Activated CD4-positive, CD25-positive, alpha-beta regulatory T cell treated with anti-CD3 and anti-CD28 coated beads, Interleukin-2, amount 50 U/mL, for 72 hours (primary cell): ENCODE measurements at places on chromosomes 7 and 10.
A peak's percentile ranks its signal among the peaks of the same experiment; 100 is the strongest.

GRCh38 chr10:22228167-22228938, 10.5 kb upstream of the EBLN1 start:
- DNase-seq = no peak

GRCh38 chr7:35258868-35259522, 5.1 kb upstream of the TBX20 start:
- DNase-seq = no peak

- no peak for DNase-seq
Measured at GRCh38 chr7:106619213-106619612, 41.7 kb downstream of the CCDC71L start.

GRCh38 chr10:129375171-129375570, 91.9 kb upstream of the MGMT start:
- DNase-seq = no peak

GRCh38 chr7:90751595-90751994, 155.5 kb downstream of the CDK14 start:
- no peak for DNase-seq

GRCh38 chr10:128576943-128577670, 450.9 kb upstream of the MKI67 start:
- DNase-seq = no peak

- no peak for DNase-seq
Measured at GRCh38 chr10:93272884-93273675, 199.4 kb downstream of the CYP26A1 start.

GRCh38 chr7:45873355-45873754, 473 bp upstream of the CCDC201 start:
- DNase-seq = no peak

- no peak for DNase-seq
Measured at GRCh38 chr7:129671266-129671665, 59.7 kb downstream of the NRF1 start.

DNA sequence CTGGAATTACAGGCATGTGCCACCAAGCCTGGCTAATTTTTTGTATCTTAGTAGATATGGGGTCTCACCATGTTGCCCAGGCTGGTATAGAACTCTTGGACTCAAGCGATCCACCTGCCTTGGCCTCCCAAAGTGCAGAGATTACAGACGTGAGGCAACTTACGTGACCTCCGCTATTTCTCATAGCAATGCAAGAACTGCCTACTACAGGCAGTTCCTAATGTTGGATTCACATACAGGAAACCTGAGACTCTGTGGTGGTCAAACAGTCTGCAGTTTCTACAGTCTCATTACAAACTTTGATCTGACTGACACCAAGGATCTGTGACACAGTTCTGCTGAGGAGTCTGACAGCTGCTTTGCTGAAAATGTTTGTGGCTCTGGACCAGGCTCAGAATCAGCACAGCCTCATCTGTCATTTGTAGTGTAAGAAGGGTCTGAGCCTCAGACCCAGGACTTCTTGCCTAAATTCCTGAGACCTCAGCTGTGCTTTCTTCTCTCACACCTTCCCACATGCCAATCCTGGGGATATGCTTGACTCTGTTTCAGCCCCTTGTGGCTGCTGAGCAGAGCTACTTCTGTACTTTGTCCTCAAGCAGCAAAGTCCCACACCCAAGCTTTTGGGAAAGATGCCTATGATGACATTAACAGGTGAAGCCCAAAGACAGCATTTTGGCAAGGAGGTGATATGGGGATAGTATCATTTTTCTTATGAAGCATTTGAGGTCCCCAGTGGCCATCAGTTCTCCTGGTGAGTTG, 48.0 kb upstream of the CYP2C9 start:
- DNase-seq = no peak

- no peak for DNase-seq
Measured at GRCh38 chr7:44372560-44373417, 47.4 kb upstream of the CAMK2B start.

GRCh38 chr10:22593636-22594198, 120.7 kb downstream of the PIP4K2A start:
- no peak for DNase-seq

GRCh38 chr10:36336315-36336714, 694.2 kb upstream of the FZD8 start:
- DNase-seq = no peak

DNA sequence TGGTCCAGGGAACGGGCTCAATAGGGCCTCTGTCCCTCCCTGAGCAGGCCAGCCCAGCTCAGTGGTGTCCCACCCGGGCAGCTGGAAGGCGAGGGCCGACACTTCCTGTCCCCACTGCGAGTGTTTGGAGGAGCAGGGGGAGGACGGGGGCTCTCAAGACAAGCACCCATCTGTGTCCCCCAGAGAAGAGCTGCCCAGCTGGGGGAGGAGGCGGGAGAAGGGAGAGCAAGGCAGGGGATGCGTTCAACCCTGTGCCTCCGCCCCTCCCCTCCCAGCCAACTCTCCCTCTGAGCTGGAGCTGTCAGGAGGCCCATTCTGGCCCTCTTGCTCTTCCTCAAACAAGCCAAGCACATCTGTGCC, 35.7 kb downstream of the ZCCHC24 start:
- no peak for DNase-seq

DNA sequence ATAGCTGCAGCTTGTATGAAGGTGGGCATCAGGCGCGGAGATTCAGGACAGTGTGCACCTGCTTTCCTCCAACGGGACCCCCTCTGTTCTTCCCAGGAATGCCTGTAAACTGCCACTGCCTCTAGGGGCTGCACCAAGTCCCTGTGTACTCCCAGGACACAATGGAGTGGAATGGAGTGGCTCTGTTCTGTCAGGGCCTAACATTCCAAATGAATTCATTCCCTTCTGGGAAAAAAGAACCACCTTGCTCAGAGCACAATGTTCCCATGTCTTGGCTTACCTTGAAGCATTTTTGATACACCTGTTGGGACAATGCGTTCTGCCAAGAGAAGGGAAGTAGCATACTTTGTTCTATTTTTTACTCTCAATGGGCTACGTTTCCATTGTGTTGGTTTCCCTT, 339.4 kb downstream of the FRMD4A start:
- DNase-seq = no peak

GRCh38 chr10:8049865-8050555, 4.5 kb upstream of the GATA3 start:
- no peak for DNase-seq

- DNase-seq = no peak
Measured at GRCh38 chr7:155166673-155167370, 96.7 kb downstream of the HTR5A start.

GRCh38 chr10:118543714-118544400, 51.6 kb downstream of the PRLHR start:
- DNase-seq = no peak

GRCh38 chr10:106795619-106796018, 368.9 kb downstream of the SORCS1 start:
- no peak for DNase-seq

GRCh38 chr7:83517035-83517700, 131.8 kb downstream of the SEMA3E start:
- no peak for DNase-seq

- DNase-seq = peak; percentile 32
Measured at GRCh38 chr10:72323108-72323749, 31.5 kb downstream of the DNAJB12 start.
